Spleen (tissue), 13 donors: ENCODE measurements at places on chromosomes 5 and 9. TPM values are rescaled to one million over a fixed set of nuclear protein-coding genes. Genes with fewer than 3 reads are reported as not detected.
A peak's percentile ranks its signal among the peaks of the same experiment; 100 is the strongest.

GRCh38 chr5:142977363-142978051, 207.3 kb downstream of the ARHGAP26 start:
- DNase-seq = no peak

- DNase-seq = no peak
Measured at GRCh38 chr5:80591352-80591751, 21.3 kb upstream of the ANKRD34B start.

GRCh38 chr5:62457071-62457470, 44.5 kb downstream of the IPO11 start:
- no peak for DNase-seq

GRCh38 chr9:13974891-13975290, 339.1 kb downstream of the NFIB start:
- no peak for DNase-seq

DNA sequence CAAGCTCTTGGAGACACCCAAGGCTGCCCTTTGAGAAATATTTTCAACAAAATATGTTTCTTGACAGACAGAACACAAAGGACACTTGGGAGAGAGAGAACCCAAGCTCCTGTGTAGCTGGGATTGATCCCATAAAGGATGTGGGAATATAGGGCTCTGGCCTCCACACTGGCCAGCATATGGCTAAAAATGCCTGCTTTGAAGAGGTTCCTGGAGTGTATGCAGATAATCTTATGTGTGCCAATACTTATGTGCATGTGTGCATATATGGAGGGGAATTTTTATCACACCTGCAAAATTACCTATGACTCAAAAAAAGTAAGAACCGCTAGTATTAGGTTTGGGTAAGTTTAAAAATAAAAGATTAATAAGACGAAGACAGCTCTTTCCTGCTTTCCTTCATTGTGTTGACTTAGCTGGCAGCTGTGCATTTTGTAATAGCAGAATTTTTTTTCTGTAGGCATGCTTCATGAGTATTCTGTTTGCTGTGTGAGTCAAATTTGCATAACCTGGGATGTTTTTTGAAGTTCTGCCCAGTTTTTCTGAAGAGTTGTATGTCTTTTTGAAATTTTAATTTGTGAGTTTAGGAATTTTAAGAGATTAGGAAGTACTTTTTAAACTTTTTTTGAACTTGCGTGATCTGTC, 42.6 kb downstream of the HACD4 start:
- no peak for DNase-seq

DNA sequence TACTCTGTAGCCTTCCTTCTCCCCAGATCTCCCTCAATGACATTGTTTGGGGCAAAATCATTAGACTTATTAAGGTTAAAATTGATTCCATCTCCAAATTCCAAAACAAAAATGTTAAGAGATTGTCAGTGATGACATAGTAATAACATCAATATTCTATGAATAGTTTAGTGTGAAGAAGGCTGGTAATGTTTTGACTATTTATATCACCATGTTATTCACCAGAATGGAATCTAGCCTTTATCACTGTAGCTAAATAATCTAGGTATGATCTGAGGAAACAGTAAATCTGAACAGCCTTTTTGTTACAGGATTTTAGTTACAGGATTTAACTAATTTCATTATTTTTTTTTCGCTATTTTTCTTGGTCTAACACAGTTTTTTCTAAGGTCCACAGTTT, 929 bp upstream of the PLPP6 start:
- DNase-seq = no peak

GRCh38 chr9:134968011-134968822, 50.5 kb upstream of the FCN1 start:
- DNase-seq = peak; percentile 44

- DNase-seq = no peak
Measured at GRCh38 chr9:110828264-110828663, 159.7 kb downstream of the MUSK start.

GRCh38 chr5:39992617-39993202, 567.9 kb upstream of the DAB2 start:
- DNase-seq = no peak

DNA sequence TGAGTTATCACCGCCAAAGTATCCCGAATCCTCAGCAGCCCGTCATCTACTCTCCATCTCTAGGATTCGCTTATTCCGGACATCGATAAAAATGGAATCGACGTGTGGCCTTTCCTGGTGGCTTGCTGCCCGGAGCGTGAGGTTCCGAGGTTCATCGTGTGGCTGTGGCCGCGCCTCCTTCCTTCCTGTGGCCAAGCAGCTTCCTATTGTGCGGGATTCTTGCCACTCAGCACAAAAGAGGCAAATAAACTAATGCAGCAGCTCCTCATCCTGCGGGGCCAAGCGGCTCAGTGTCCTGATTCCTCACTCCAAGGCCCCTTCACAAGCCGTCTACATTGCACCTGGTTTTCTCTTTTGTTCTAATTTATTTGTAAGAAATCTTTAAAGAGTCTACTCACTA, 800.9 kb downstream of the CDH9 start:
- DNase-seq = no peak

- DNase-seq = no peak
Measured at GRCh38 chr5:139401546-139401945, 2.3 kb downstream of the SPATA24 start.

GRCh38 chr9:116147821-116148220, 5.8 kb upstream of the PAPPA start:
- DNase-seq = no peak

NR6A1 gene
- polyA plus RNA-seq = 0.24 TPM

ADAMTSL2 gene
- 4.5 TPM for polyA plus RNA-seq

ANXA2R gene
- 28.9 TPM for polyA plus RNA-seq

OR2S2 gene
- not detected for polyA plus RNA-seq

PPP3R2 gene
- not detected for polyA plus RNA-seq

LECT2 gene
- polyA plus RNA-seq = not detected

KIF4B gene
- not detected for polyA plus RNA-seq
